Stimulated activated CD4-positive, alpha-beta T cell treated with anti-CD3 and anti-CD28 coated beads, TNF-alpha, amount 100 ng/mL, for 1 hour (primary cell): ENCODE measurements at places on chromosomes 4 and X.

DNA sequence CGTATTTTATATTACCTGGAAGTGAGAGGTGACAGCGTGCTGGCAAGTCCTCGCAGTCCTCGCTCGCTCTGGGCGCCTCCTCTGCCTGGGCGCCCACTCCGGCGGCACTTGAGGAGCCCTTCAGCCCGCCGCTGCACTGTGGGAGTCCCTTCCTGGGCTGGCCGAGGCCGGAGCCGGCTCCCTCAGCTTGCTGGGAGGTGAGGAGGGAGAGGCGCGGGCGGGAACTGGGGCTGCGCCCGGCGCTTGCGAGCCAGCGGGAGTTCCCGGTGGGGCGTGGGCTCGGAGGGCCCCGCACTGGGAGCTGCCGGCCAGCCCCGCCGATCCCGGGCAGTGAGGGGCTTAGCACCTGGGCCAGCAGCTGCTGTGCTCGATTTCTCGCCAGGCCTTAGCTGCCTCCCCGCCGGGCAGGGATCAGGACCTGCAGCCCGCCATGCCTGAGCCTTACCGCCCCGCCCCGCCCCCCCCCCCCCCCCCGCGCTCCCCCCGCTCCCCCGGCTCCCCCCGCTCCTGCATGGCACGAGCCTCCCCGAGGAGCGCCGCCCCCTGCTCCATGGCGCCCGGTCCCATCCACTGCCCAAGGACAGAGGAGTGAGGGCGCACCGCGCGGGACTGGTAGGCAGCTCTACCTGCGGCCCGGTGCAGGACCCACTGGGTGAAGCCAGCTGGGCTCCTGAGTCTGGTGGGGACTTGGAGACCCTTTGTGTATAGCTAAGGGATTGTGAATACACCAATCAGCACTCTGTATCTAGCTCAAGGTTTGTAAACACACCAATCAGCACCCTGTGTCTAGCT is 298.9 kb upstream of the MAGEB16 start:
- no peak for DNase-seq

- DNase-seq: no peak
Observed at GRCh38 chr4:15890246-15890829, 48.2 kb downstream of the FGFBP1 start.

DNA sequence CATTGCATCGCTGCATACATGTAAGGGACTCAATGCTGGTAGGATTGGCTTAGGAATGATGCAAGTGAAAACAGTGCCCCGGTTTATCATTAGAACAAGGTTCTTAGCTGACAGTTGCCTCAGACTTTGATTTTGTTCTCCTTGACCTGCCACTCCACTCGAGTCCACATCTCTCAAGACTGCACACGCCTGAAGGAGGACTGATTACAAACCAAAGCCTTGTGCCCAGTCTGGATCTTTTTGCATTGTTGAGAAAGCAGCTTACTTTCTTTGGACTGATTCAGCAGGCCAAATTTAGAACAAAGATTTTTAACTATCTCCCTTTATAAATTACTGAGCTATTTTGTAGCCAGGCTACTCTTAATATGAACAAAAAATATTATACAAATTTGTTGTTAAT is 125.6 kb downstream of the PTTG2 start:
- DNase-seq: no peak

DNA sequence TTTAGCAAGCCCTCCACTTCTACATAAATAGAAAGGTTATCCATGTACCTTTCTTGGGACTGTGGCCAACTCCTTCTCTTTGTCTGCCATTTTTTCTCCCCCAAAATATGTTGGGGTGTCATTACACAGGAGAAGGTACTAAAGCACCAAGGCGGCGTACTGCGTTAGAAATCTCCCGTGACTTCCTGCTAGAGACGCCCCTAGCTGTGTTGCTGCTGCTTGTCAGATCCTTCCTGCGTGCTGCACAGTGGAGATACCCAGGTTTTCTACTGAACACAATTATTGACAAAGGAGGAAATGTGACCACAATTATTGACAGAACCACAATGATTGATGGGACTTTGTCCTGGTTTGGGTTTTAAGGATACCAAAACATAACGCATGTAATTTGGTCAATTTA is 97.7 kb downstream of the EFHC2 start:
- DNase-seq: no peak

- no peak for DNase-seq
Observed at GRCh38 chr4:165583341-165583740, 204.5 kb downstream of the CPE start.

DNA sequence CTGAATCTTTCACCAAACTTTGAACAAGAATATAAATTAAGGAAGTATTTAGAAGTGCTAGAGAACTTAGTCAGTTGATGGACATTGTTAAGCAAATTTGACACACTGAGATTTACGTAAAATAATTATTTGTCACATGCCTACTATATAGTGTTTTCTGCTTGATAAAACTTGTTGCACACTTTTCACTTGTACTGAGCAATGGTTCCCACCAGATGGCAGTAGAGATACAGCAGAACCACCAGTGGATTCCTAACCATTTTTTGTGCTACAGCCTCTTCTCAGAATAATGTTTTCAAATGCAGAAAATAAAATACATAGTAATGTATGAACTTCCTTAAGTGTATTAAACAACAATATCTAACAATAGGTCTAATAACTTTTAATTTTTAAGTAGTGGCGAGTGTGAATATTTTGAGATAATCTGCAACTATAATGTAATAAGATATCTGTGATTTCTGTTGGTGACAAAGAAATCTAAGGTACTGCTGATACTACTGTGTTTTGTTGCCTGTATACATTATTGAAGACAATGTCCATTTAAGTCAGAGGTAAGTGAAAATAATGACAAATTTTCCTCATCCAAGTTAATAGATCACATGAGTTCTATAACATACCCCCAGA is 81.2 kb downstream of the APOOL start:
- DNase-seq: no peak

DNA sequence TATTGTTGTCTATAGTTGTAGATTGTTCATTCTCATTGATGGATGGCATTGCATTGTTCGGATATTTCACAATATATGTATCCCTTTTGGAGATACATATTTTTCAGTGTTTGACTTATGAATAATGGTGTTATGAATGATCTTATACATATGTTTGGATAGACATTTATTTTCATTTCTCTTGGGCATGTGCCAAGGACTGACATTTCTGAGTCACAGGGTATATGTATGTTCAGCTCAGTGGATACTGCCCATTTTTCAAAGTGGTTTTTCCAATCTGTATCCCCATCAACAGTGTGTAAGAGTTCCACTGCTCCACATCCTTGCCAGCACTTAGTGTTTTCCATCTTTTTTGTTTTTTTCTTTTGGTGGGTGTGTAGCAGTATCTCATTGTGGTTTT is 45.0 kb upstream of the RAB40AL start:
- DNase-seq: no peak

DNA sequence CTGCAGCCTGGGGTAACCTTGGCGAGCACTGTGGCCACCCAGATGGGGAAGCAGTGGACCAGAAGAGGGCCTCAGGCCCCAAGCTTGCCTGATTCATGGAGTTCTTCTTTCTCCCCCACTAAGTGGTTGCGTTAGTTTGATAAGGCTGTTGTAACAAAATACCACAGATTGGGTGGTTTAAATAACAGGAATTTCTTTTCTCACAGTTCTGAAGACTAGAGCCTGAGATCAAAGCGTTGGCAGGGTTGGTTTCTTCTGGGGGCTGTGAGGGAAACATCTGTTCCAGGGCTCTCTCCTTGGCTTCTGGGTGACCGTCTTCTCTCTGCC is 105.7 kb upstream of the GATB start:
- DNase-seq: no peak

- no peak for DNase-seq
Observed at GRCh38 chr4:85942107-85942506, 417.7 kb downstream of the MAPK10 start.

DNA sequence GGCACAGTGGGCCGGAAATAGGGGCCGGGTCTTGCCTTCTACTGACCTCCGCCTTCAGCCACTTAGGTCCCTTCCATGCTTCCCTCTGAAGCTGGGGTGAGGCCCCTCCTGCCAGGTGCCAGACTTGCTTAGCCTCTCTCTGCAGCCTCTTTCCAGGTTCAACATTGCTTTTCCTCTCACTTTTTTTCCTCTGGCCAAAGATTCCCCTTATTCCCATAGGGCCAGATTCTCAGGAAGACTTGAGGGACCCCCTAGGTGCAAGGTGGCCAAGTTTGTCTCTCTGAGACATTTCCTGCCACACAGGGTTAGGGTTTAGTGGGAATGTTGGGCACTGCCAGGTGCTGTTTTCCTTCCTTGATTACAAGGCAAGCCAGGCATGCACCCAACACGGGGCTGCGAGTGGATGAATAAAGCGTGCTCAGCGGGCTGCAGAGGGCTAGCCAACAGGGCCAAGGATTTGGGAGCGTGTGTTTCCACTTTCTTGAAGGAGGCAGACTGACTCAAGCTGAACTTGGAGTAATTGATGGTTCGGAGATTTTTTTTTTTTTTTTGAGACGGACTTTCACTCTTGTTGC is 7.6 kb upstream of the GJB1 start:
- no peak for DNase-seq

DNA sequence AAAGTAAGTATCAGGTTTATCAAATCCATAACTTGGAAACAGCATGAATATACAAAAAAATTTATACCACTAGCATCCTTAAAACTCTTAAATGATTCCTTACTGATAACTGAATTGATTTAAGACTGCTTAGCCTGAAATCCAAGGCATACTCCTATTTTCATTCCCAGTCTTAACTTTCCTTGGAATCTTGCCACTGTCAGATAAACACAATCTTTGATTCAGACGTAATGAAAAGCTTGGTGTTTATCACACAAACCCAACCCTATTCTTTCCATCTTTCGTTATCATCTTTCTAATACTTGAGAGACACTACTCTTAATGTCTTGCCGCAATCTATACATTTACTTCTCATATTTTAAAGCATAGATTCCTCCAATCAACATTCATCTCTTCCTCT is 19.1 kb downstream of the C4orf17 start:
- DNase-seq: no peak

GRCh38 chr4:86961116-86961515 is 26.3 kb downstream of the AFF1 start:
- no peak for DNase-seq

DNA sequence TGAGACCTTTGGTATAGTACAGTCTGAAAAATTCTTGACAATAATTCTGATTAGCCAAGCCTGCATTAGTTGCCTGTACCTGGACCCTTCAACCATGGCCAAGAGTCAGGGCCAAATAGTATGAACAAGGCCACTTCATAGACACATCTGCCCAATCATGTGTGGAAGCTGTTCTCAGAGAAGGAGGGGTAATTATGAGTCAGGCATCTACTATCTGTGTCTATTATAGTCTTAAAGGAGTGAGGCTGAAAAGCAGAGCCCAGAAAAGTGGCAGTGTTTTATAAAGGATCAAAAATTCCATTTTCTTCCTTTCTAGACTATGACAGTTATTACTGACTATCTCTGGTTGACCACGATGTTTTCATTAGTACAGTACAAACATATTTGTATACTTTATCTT is 5.0 kb upstream of the ADGRL3 start:
- DNase-seq: no peak

DNA sequence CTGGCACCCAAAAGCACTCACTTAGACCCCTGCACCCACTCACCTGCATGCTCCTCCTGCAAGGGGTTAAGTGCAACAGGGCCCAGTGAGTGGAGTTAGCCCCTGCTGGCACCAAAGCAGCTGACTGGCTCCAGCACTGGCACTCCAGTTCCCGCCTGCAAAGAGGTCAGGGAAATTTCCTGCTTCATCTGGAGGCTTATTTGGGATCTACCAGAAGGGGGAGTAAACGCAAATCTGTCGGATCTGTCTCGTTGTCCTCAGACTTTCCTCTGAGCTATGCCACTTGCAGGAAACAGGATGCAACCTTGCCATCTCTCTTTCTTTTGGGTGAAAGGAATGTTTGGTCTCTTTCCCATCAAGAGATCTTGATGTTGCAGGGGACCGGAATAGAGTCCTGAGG is 435.6 kb downstream of the PCDH10 start:
- DNase-seq: no peak

DNA sequence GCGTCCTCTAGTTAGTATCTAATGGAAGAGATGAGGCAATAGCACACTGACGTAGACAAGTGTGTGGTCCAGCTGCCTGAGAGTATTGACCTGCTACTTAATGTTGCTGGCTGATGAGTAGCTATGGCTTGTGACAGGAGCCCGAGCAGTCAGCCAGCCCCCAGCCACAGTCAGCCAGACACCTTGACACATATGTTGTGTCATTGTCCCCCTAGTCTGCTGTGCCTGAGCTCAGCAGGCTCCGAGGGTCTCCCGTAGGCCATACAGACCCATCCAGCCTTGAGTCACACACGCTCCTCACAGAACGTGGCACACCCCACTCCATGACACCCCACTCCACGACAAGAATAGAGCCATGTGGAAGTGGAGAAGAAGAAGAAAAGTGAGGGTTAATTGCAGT is 362.1 kb downstream of the UNC5C start:
- DNase-seq: no peak

DNA sequence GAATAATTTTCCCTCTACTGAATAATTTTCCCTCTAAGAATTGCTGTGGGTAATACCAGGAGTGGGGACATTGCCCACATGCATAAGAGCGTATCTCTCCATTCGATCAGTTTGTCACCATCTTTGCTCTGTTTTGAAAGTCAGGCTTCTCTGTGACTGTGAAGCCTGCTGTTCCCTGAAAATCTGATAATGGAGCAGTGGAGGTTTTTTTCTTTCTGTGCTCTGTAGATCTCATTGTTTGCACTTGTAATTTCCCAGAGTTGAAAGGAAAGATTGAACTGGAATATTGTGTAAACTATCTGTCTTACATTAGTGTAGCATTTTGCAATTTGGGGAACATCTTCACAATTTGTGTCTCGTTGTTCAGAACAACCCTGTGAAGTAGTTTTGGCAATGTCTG is 4.3 kb downstream of the ZXDB start:
- DNase-seq: no peak

GRCh38 chr4:77710684-77711083 is 105.1 kb downstream of the CXCL13 start:
- DNase-seq: no peak

GRCh38 chr4:9877123-9877522 is 95.7 kb downstream of the DRD5 start:
- DNase-seq: no peak

DNA sequence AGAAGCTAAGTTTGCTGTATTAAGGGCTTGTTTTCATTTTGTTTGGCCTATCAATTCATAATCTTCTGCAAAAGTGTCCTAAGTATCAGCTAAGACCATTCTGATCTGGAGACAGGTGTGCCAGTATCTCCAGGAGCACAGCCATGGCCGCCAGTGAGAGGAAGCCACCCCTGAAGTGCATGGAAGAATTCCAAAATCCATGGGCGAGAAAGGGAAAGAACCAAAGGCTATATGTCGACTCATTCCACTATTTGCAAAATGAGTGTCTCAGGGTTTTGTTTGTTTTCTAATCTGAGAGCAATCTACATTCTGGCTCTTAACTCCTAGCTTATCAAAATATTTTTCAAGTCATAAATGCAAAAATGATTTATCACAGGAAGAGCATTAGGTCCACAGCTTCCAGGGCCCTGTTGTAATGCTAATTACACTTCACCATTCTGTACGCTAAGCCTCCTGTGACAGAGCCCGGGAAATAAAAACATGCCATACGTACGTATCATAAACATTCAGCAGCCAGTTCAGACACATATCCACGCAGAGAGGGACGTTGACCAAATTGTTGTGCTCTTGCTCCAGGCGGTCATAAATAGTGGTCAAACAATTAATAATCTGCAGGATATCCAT is 137.3 kb upstream of the FTHL17 start:
- no peak for DNase-seq

- no peak for DNase-seq
Observed at GRCh38 chr4:25484243-25484721, 107.2 kb downstream of the ANAPC4 start.
